ENCODE measurements at places on chromosomes 2 and 18.

- DNase-seq = no peak
These were observed 18.8 kb downstream of the COA5 start for GRCh38 chr2:98589489-98589888.

GRCh38 chr2:71898375-71898774 is 249.3 kb downstream of the CYP26B1 start:
- DNase-seq = no peak

DNA sequence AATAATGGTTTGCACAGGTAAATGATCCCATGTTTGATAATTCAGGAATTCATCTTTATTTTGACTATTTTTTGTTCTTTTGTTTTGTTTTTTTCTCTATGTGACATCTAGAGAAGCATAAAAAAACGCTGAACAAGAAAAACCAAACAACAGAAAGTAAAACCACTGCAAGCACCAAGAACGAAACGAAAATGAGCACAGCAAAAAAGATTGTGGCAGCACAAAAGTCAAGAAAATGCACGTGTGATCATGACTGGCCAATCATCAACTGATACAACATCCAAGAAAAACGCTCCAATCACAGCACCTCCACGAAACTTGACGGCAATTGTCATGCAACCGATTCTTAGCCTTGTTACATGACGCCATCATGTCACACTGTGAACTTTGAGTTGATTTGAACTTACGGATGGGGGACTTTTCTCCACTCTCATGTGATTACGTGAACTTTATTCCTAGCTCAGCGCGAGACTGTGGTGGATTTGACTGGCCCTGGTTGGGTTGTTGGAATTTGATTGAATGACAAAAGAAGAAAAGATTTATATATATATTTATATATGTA is 318.7 kb downstream of the CELF4 start:
- no peak for DNase-seq

GRCh38 chr18:76441002-76441667 is 53.9 kb downstream of the ZNF516 start:
- no peak for DNase-seq

GRCh38 chr2:221569871-221570270 is 2.2 kb downstream of the EPHA4 start:
- DNase-seq = no peak

GRCh38 chr2:101821828-101822458 is 124.4 kb downstream of the MAP4K4 start:
- DNase-seq = no peak

DNA sequence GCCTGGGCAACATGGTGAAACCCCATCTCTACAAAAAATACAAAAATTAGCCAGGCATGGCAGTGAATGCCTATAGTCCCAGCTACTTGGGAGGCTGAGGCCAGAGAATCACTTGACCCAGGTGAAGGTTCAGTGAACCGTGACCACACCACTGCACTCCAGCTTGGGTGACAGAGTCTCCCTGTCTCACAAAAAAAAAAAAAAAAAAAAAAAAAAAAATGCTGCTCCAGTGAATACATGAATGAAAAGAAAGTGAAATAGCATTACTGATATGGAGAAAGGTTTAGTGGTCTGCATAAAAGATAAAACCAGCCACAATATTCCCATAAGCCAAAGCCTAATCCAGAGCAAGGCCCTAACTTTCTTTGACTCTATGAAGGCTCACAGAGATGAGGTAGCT is 44.5 kb downstream of the METTL8 start:
- DNase-seq = no peak

GRCh38 chr2:192307530-192307929 is 112.8 kb upstream of the TMEFF2 start:
- DNase-seq = no peak

DNA sequence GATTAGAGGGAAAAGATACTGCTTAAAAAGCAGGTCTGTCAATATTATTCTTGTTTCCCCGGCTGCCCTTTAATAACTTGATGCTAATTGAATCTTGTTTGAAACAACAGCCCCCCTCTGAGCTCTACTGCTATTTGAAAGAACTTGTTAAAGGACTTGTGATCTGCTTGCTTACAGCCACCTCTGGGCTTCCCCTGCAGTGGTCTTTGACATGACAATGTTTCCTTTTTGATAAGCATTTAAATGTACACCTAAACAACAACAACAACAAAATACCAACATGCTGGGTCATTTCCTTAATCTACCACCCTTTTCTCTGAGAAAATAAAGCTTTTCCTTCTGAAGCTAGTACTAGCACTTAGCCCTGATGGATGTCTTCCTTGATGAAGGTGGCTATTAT is 3.9 kb downstream of the HOXD1 start:
- no peak for DNase-seq

- no peak for DNase-seq
These were observed 51.8 kb downstream of the CRIM1 start for GRCh38 chr2:36407413-36407812.

DNA sequence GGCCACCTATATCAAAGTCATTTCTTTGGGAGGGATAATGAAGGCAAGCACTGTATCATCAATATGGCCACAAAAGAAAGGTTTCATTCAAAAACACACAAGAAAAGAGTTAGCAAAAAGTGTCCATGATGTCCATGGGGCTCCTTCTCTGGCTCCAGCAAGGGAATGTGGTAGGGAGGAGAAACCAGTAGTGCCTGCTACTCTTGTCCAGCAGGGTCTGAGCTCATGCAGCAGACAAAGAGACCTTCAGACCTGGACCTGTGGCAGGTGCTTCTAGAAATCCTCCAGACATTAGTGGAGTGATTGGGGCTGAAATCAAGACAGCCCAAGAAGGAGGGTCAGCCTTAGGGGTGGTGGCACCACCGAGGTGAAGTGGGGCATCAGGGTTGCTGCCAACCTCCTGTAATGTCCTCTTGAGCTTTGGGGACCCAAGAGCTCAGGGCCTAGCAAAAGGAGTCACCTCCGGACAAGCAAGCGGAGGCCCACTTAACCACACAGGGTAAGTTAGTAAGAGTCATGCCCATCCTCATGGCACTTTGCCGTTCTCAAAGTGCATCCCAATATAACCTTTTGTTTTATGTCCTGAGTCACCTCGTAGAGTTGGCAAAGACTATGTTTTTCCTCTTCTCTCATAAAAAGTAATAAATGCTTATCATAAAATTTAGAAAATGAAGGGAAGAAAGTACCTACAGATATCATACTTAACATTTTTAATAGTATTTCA is 112.6 kb upstream of the YPEL5 start:
- no peak for DNase-seq

GRCh38 chr18:74937291-74937690 is 271.6 kb downstream of the PTGR3 start:
- no peak for DNase-seq

GRCh38 chr18:80010551-80010906 is 22.2 kb upstream of the TXNL4A start:
- no peak for DNase-seq

DNA sequence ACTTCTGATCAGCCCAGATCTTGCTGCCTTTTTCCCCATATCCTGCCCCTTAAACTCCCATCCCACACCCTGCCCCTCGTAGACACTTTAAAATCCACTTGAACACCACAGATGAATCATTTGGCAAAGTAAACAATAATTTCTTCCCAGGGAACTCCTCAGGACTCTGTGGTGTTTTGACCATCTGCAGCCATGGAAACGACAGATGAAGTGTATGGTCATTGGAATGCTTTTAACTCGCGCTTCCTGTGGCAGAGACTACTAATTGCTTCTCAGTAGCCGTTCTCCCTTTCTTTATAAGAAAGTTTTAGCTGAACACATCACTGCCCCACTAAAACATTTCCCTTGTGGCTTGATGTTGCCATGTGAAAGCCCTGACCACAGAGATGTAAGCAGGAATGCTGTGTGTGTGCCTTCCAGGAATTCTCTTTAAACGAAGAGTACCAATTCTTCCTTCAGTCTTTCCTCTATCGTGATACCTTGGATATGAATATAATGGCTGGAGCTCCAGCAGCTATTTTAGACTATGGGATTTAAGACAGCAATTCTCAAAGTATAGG is 92.7 kb upstream of the PARD3B start:
- DNase-seq = no peak

- no peak for DNase-seq
These were observed 60.8 kb downstream of the KYNU start for GRCh38 chr2:142938240-142938639.

- no peak for DNase-seq
These were observed 155.1 kb upstream of the RASGRP3 start for GRCh38 chr2:33321236-33321771.

- no peak for DNase-seq
These were observed 5.9 kb downstream of the OBSL1 start for GRCh38 chr2:219565130-219566080.

DNA sequence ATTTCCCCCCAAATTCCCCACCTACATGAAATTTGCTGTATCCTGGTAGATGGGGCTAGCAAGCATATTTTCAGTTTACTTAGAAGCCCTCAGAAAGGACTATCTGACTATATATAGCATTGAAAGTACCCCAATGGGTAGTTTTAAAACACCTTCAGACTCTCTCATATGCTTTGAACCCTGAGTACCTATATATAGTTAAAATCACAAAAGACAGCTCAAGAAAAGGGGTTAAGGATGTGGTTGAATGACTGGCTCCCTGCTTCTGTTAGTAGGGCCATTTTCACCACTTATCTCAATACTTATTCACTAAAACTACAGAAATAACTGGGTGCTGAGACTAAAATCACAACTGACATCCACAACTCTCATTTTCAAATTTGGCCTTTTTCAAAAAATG is 18.5 kb downstream of the WDPCP start:
- DNase-seq = no peak

- no peak for DNase-seq
These were observed 1.1 kb upstream of the NEURL3 start for GRCh38 chr2:96506016-96506906.

DNA sequence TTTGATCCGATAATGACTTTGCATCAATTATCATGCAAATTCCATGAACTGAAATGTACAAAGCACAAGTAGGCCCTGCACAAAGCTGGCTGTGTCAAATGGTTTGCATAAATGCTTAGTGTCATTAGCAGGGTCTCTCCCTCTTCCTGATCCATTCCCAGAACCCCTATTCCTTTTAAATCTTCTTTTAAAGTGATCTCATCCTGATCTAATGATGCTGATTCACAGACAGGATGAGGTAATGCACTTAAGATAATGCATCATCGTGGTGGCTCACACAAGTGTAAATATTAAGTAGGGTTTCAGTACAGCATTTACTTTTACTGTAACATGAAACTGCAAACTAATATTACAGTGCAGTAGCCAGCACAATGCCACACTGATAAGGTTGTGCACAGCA is 304.8 kb upstream of the SOX11 start:
- no peak for DNase-seq

- no peak for DNase-seq
These were observed 11.2 kb upstream of the NEMP2 start for GRCh38 chr2:190545555-190546385.

- DNase-seq = no peak
These were observed 31.8 kb upstream of the SLC8A1 start for GRCh38 chr2:40483549-40484243.

- no peak for DNase-seq
These were observed 13.9 kb upstream of the MLPH start for GRCh38 chr2:237472909-237473877.

DNA sequence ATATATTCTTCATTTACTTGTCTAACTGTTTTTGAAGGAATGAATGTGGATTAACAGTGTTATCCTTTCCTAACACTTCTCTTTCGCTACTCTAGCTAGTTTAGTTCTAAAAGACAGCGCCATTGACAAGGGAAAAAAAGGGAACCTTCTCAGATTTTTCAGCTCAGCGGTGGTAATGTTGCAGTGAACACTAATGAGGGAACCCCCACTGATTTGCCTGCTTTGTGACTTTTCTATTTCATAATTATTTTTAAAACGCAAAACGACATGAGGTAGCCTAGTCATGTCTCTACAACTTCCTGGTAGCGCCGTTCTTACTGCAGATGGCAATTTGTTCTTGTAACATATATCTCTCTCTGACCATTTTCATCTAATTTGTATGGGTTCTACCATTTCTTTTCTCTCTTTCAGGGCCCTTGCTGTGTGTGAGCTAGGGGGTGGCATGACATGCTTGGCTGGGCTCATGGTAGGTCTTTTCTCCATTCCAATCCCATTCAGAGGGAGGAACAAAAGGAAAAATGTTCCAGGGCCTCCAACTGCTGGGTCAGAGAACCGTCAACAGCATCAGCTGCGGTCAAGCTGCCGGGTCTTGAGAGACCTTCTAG is 235.5 kb upstream of the SIX3 start:
- no peak for DNase-seq

GRCh38 chr2:178268435-178268834 is 74.1 kb downstream of the OSBPL6 start:
- DNase-seq = no peak

DNA sequence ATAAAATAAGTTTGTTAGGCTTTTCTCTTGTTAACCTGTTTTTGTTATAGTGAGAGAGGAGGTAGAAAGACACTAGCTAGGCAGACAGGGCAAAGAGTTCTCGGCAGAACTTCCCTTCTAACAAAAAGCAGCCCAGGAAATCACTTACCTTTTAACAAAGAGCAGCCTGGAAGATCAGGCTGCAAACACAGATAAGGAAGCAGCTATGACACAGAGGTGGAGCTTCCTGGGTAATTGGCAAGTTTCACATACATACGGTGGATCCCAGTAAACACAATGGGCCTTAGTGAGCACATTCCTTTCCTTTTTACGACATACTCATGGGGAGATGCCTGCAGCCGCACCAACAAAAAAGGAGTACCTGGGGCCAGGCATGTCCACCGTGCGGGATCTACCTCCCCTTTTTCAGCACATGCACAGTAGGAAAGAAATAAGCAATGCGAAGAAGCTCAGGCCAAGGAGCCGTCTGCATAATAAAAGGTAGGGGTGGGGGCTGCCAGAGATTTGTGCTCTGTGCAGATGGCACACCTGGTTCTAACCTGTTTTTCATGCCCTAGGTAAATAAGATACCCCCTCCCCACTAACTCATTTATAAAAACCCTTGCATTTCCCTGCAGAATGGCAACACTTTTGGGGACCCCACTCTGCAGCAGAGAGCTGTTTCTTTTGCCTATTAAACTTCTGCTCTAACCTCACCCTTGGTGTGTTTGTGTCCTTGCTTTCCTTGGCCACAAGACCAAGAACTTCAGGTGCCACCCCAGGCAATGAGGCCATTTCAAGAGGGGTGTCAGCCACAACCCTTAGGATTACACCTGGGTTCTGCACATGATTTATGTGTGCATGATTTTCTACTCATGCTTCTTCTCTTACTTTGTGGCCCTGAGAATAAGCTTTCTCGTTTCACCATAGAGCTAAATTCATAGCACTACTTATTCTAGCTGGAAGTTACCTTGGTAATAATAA is 26.5 kb downstream of the MDH1 start:
- DNase-seq = no peak

GRCh38 chr18:69364930-69365329 is 35.8 kb upstream of the DOK6 start:
- no peak for DNase-seq

GRCh38 chr2:232628466-232629128 is 4.8 kb upstream of the EFHD1 start:
- DNase-seq = no peak

- DNase-seq = no peak
These were observed 21.3 kb upstream of the CHST9 start for GRCh38 chr18:27206411-27206810.

DNA sequence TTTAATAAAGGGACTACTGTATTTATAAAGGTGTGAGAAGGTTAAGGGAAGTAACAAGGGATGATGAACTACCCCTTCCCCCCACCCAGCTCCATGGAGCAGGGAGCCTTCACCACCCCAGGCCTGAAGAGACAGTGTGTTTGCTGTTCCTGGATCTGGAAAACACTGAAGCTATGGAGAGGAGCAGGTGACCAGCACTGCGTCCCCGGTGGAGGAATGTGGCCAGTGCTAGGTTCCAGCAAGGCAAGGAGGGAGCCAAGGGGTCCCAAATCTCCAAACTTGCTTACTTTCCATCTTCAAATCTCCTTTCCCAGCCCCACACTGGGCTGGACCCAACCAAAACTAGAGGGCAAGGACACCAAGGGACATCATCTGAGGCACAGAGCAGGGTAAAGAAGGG is 128.7 kb upstream of the CD302 start:
- no peak for DNase-seq

Measured in activated naive CD4-positive, alpha-beta T cell (primary cell).